NCI-H510A treated with DMSO at 0.1 percent for 48 hours (cell line): ENCODE measurements at places on chromosomes 2 and 18.

- no peak for DNase-seq
Observed at GRCh38 chr2:95539290-95539689, 52.5 kb upstream of the TRIM43 start.

DNA sequence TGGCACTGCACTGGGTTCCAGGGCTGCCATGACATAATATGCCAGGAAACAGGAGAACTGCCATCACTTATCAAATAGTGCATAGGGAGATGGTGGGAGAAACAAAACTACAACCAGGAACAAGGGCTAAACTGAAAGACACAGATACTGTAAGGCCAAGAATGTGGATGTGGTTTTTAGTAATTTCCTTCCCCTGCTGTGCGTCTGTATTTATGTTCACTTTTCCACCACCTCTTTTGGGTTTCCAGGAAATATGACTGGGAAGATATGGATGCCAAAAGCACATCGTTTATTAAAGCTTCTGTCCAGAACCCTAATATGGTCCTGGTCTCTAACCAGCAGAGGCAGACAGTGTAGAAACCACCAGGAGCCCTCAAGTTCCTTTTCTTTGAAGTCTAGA lies 759.7 kb upstream of the FANCL start:
- no peak for DNase-seq

DNA sequence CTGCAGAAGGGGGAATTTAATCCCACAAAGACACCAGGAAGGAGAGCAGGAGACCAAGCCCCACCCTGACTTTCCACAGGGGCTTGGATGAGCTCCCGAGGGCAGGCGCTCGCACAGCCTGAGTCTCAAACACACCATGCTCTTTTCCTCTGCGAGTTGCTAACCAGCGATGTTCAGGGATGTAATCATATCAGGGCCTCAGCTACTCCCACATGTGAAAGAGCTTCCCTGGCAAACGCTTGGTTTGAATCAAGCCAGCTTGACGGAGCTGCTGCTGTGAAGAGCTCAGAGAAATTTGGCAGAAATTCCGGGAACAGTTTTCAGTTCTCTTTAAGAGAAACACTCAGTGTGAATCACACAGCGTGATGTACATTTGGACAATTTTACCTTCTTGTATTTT lies 385.8 kb downstream of the GALR1 start:
- DNase-seq = no peak

DNA sequence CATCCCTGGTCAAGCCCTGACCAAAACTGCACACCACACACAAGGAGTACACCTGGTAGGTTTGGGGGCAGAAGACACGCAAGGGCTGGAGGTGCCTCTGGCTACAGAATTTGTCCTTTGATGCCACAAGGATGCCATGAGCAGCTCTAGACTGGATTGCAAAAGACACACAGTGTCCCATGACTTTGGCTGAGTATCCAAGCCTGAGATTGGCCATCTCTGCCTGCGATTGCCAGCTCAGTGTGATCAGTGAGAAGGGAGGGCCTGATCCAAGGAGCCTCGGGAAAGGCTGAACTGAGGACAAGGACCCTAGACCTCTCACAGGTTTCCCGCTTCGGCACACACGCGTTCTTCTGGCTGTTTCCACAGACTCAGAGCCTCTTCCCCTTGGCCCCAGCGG lies 60.0 kb upstream of the FOSL2 start:
- no peak for DNase-seq

- DNase-seq = no peak
Observed at GRCh38 chr2:238905644-238906043, 57.8 kb downstream of the TWIST2 start.

- DNase-seq = peak; percentile 20
Observed at GRCh38 chr2:158457826-158458616, 1.3 kb downstream of the PKP4 start.

DNA sequence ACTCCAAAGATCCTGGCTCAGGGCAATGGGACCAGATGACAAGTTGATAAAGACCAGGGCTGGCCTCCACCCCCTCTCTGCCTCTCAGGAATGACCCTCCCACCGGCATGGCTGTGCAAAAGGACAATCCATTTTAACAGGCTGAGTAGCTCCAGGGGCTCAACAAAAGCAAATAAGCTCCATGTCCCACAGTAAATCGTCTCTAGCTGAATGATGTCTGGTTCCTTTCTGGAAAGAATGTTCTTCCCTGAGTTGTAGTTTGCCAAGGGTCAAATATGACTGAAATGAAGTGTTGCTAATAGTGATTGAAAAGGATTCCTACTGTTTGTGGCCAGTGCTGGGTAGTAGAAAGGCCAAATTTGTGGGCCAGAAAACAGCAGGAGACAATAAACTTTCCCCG lies 434.4 kb upstream of the ETAA1 start:
- no peak for DNase-seq

DNA sequence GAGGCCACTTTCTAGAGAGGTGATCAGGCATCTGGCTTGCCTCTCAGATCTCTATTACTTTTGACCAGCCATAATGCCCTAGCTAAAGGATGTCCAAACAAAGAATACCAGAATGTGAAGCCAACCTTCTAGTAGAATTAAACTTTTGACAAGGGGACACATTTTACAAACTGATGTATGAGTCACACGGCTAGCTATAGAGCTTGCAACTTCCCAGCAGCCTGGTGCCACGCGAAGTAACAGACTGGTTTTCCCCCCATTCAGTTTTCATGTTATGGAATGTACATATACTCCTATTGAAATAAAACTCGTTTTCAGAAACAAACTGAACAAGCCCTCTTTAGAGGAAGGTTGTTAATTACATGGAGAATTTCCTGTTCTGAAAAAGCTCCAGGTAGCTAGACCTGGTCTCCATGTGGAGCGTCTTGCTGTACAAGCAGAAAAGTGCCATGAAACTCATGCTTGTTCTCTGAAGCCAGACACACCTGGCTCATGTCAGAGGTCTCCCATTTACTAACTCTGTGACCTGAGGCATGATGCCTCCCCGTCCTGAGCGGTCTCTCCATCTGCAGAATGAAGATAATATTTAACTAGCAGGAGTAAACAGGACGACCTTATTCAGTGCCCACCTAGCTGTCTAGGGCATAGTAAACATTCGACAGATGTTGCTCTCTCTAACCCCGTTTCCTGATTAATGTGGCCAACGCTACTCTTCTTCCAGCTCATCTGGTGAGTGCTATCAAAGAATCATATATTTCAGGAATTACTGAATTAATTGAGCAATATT lies 81.5 kb upstream of the MAP3K20 start:
- DNase-seq = no peak

GRCh38 chr2:241563571-241563980 lies 5.0 kb downstream of the BOK start:
- no peak for DNase-seq

DNA sequence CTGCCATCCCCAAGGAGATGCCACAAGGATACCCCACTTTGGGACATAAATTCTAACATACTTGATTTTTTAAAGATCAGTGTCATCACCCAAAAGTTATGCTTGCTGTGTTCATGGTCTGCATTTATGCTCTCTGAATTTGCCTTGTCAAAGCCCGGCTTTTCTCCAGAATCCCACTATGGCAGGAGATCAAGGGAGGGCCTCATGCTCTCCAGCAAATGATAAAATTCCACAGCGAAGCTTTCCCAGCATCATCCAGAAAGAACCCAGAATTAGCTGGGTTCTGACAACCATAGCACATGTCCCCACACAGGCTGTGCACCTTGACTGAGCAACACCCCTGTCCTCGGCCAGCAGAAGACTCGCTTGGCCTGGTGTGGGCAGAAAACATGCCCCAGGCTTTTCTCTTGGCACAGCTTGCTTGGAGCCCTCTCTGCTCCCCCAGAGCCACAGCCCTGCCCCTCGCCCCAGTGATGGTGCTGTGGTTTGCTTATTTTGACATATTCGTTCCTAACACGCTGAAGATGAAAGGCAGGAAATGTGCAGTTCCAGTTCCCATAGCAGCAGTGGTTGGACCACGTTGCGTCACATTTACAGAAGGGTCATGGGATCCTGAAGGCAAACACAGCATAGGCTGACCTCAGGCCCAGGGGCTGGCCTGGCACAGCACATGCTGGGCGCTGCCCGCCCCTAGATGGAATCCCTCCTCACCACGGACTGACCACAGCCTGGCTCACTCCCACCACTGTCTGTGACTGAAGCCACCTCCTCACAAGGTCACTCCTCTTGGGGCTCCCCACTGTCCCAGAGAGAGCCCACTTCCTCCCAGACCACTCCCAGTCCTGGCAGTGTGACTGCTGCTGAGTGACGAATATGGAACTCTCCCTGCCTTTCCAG lies 14.1 kb upstream of the CHRNA1 start:
- no peak for DNase-seq

DNA sequence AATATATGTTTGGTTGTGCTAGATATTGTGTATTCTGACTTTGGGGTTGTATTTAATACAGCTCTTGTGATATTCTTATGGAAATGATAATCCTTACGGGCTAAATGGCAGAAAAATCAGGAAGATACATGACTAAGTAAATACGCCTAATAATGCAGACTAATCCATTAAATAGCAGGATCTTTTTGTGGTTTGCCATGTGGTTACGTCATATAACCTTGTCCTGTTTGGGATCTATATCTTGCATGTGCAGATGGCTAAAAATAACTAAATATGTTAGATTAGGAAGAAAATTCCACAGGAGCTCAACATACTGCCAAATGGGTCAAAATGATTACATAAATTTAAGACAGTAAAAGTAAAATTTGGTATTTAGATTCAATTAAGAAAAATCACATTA lies 83.0 kb downstream of the NEB start:
- no peak for DNase-seq

GRCh38 chr2:28475088-28475595 lies 20.7 kb upstream of the PLB1 start:
- DNase-seq = no peak

- no peak for DNase-seq
Observed at GRCh38 chr2:60518567-60518966, 34.9 kb downstream of the BCL11A start.

- DNase-seq = no peak
Observed at GRCh38 chr2:55242617-55243016, 10.1 kb downstream of the RPS27A start.

- no peak for DNase-seq
Observed at GRCh38 chr2:191666732-191667131, 11.2 kb upstream of the NABP1 start.

- DNase-seq = no peak
Observed at GRCh38 chr18:64331419-64331818, 182.5 kb upstream of the LINC00305 start.

DNA sequence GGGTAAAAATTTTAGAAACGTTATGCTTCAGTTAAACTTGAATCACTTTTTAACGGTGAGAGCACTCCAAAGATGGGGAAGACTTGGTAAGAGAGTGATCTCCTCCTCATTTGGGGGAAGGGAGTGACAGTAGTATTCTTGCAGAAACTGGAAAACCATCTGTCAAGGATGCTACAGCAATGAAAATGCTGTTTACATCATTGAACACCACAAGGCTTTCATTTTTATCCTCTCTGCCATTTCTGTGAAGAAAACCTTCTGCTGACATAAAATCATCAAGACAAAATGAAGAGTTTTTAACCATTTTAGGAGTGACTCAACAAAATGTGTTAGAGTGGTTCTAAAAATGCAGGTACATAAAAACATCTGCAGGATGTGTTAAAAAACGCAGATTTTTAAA lies 38.1 kb downstream of the CDH2 start:
- DNase-seq = no peak

DNA sequence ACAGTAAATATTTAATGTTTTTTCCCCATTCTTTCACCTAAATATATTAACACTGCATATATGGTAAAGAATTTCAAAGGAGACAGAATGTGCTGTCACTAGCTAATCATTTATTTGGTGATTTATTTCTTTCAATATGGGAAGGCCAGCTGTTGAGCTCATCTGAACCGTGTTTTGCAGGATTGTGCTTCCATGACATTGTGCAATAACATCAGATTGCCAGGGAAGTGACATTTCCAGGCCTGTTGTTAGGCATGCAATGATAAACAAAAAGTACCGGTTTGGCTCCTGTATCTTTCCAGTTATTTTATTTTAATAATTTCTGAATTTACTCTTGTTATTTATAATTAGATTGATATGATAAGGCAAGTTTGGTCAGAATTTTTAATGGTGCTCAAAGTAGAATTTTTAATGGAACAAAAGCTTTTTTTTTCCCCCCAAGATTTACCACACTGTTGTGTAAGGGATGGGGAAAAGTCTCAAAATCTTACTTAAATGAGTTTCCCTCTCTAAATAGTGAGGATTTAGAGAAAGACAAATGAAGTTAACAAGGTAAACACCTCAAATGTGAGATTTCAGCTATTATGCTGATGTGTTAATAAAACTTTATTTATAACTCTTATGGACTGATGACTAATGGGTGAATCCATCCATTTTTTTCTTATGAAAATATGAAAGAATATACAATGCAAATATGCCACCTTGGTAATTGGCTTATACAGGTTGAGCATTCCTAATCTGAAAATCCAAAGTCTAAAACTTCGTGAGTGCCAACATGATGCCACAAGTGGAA lies 52.7 kb downstream of the MALT1 start:
- DNase-seq = no peak

- DNase-seq = no peak
Observed at GRCh38 chr18:37514953-37515352, 50.6 kb downstream of the CELF4 start.

- DNase-seq = no peak
Observed at GRCh38 chr18:24138409-24138788, 463 bp upstream of the CABYR start.

- peak; percentile 38 for DNase-seq
Observed at GRCh38 chr18:6414118-6414722, 491 bp downstream of the L3MBTL4 start.

GRCh38 chr2:229564300-229564907 lies 150.0 kb downstream of the DNER start:
- no peak for DNase-seq

- DNase-seq = no peak
Observed at GRCh38 chr2:62099050-62099449, 96.9 kb upstream of the B3GNT2 start.

- no peak for DNase-seq
Observed at GRCh38 chr2:4668381-4668780, 965.0 kb downstream of the DCDC2C start.
